ENCODE measurements at places on chromosomes 6 and 20.

GRCh38 chr6:7148100-7148822 lies 40.5 kb downstream of the RREB1 start:
- DNase-seq, result no peak

- DNase-seq, result no peak
Observed at GRCh38 chr6:69735027-69735426, 61.8 kb downstream of the LMBRD1 start.

GRCh38 chr6:33202799-33203198 lies 1.7 kb upstream of the HSD17B8 start:
- DNase-seq, result no peak

- DNase-seq, result no peak
Observed at GRCh38 chr20:23002276-23002675, 32.8 kb upstream of the SSTR4 start.

DNA sequence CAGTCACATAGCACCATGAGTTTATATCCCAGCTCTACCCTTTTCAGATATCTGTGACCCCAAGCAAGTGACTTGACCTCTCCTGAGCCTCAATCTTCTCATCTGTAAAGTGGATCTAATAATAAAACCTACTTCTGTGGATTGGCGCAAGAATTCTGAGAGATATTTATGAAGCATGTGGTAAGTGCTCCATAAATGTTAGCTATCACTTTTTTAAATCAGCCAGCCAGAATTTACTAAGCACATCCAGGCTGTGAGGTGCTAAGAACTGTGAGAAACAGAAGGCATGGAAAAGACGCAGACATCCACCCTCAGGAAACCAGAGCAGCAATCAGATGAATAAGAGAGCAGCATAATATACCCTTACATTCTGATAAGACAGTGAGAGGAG lies 862 bp downstream of the C20orf96 start:
- no peak for DNase-seq

- DNase-seq, result no peak
Observed at GRCh38 chr6:142507065-142507464, 205.3 kb downstream of the ADGRG6 start.

GRCh38 chr6:38782616-38783015 lies 67.5 kb downstream of the DNAH8 start:
- no peak for DNase-seq

- DNase-seq, result no peak
Observed at GRCh38 chr6:84093441-84094435, 60.2 kb downstream of the MRAP2 start.

DNA sequence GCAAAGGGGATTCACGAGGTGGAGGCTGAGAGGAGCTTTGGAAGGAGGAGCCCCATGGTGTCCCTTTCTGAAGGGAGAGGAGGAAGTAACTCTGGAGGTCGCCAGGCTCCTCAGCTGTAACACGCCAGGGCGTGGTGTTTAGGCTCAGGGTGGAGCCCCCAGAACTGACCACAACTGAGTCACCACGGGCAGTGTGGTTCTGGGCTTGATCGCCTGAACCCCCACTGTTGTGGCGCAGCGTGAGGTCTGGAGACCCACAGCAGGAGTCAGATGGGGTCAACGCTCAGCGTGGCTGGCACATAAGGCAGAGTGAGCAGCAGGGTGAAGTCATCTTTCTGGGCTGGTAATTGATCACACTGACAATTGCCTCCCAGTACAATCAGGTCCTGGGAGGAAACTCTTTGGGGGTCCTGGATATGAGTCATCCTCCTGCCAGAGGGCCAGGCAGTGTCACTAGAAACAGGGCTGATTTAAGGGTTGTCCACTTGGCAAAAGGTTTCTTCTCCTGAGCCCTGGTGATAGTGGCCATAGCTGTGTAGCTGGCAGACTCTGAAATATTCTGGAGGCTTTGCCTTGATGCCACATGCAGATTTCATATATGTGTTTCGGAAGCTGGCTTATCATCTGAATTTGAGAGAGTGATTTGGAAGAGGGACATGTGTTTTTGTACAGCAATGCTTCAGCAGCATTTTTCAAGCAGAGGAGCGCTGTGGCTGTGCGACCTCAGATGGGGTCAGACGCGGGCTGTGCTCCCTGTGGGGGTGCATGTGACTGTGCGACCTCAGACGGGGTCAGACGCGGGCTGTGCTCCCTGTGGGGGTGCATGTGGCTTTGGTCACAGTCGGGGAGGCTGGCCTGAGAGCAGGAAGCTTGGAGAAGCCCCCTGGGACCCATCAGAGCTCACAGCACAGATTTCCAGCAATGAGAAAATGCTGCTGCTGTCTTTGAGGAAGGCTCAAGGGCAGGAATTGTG lies 50.0 kb downstream of the SYNJ2 start:
- DNase-seq, result peak; percentile 64

DNA sequence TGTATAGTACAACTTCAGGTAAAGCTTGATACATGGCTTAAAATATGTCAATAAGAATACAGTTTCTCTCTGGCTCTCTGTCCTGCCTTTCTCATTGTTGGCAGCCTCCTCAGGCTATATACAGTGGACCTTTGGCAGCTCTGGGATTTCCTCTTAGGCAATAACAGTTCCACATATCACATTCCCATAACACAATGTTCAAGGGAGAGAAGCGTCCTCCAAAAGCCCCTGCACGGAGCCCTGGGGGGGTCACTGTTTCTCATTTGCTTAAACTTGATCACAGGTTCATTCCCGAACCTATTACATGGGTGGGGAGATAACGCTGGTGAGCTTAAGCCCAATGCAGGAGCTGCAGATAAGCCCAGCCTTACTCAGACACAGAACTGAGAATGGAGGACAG lies 4.4 kb upstream of the FLRT3 start:
- DNase-seq, result no peak

DNA sequence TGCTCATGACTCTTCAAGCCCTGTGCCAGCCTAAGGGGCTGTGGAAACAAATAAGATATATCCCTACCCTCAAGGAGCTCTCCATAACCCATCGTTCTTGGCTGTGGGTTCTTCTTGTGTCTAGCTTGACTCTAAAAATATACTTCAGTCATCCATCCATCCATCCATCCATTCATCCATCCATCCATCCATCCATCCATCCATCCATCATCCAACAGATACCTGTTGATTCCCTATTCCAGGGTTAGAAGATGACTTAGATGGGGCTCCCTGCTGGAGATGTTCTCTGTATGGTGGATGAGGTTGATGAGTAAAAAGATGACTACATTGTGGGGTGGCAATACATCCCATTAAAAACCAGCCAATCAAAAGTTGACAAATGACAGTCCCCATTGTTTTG lies 23.5 kb downstream of the HCK start:
- DNase-seq, result no peak

GRCh38 chr6:49423817-49424216 lies 39.2 kb downstream of the MMUT start:
- DNase-seq, result no peak

DNA sequence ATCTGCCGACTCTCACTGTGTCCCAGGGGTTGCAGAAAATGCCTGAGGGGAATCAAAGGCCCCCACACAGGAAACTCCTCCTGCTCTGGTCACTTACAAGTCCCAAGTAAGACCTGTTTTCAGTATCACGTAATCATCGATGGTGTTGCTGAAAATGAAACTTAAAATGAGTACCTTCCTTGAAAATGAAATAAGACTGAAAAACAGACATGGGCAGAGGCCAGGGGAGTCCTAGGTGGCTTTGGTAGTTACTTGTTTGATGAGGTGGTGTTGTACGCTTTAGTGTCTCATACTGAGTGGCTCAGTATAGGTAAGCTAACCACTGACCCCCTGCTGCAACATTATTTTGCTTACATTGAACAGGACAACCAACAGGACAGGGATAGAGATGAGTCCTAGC lies 43.0 kb upstream of the SYNCRIP start:
- no peak for DNase-seq

- peak; percentile 83 for DNase-seq
Observed at GRCh38 chr6:7261032-7261841, 51.8 kb downstream of the SSR1 start.

DNA sequence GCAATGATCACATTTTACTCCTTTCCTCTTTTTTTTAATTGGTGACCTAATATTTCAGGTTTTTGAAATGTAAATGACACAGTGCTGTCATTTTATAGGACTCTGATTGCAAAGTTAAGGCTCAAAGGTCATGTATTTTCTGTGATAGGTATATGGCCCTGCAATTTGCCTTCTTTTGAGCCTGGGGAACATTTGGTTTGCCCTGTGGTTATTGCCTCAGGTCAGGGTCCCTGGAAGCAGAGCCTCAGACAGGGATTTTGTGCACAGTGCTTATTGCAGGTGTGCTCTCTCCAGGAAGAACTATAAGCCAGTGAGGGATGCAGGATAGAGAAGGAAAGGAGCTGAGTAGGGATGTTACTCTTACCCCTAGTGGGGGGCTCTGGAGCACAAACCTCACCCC lies 229.3 kb upstream of the ECI2 start:
- DNase-seq, result no peak

DNA sequence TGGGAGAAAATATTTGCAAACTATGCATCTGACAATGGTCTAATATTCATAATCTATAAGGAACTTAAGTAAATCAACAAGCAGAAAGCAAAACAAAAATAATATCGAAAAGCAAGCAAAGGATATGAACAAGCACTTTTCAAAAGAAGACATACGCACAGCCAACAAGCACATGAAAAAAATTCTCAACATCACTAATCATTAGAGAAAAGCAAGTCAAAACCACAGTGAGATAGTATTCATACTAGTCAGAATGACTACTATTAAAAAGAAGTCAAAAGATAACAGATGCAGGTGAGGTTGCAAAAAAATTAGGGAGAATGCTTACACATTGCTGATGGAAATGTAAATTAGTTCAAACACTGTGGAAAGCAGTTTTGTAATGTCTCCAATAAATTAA lies 410.2 kb downstream of the MMUT start:
- no peak for DNase-seq

DNA sequence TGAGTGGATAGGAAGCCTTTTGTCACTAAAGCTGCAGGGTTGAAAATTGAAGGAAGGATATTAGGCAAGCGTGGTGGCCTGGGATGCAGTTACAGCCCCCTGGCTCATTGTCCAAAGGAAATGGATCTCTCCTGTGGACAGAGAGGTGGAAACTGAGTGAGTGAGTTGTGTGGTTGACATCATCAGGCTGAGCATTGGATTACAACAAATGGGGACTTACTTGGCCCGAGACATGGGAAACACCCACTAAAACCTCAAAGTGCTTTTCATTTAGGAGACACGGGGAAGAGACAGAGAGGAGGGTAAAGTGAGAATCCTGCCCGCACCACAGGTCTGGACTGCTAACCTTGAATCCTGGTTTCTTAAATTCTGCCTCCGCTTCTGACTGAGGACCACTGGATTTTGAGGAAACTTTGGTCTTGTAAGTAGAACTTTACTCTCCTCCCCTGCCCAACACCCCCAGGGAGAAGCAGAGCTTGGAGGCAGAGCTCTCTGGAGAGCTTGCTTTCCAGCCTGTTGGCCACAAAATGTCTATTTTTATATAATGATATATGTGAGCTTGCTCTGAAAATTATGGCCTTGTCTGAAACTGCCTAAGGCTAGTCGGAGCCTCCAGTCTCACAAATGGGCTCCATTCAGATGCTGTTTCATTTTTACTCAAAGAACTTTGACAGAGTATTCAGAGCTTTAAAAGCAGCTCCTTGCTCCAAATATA lies at the start of gene PKIG:
PKIG (plus strand) TSS at position 269 of the 715 bp plus-strand sequence. CDS start 31,978 bp downstream, outside the sequence.
- DNase-seq, result no peak

DNA sequence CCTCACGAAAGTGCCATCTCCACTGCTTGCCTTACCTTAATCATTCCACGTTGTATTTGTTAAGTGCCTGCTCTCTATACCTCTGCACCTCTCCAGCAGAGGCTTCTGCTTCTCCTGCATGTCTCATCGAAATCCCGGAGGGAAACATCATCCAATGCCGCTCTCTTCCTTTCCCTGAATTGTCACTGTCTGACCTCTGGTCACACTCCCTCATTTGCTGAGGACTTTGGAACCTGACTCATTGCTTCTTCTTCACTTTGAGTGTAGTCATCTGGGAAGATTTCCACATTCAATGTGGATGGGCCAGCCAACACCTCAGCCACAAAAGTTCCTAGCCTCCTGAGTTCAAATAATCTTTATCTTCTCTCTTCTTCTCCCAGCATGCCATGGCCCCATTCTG lies 78.9 kb upstream of the BEND6 start:
- DNase-seq, result peak; percentile 44

- DNase-seq, result no peak
Observed at GRCh38 chr6:15880262-15880973, 217.6 kb upstream of the DTNBP1 start.

DNA sequence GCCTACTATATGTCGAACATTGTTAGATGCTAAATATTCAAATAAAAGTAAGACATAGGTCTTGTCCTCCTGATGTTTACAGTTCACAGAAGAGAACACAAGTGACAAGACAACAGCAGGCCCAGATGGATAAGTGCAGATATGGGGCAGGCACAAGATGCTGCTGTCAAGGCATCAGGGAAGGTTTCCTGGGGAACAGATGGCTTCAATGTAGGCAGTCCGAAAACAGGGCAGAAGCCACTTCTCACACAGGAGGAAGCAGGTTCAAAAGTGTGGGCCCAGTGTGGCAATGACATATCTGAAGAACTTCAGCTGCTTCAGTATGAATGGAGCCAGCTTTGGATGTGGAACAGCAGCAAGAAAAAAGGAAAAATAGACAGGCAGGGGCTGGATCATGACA lies 32.5 kb downstream of the HLA-DPB1 start:
- DNase-seq, result no peak

GRCh38 chr6:162973151-162973872 lies 245.5 kb downstream of the PACRG start:
- DNase-seq, result no peak

DNA sequence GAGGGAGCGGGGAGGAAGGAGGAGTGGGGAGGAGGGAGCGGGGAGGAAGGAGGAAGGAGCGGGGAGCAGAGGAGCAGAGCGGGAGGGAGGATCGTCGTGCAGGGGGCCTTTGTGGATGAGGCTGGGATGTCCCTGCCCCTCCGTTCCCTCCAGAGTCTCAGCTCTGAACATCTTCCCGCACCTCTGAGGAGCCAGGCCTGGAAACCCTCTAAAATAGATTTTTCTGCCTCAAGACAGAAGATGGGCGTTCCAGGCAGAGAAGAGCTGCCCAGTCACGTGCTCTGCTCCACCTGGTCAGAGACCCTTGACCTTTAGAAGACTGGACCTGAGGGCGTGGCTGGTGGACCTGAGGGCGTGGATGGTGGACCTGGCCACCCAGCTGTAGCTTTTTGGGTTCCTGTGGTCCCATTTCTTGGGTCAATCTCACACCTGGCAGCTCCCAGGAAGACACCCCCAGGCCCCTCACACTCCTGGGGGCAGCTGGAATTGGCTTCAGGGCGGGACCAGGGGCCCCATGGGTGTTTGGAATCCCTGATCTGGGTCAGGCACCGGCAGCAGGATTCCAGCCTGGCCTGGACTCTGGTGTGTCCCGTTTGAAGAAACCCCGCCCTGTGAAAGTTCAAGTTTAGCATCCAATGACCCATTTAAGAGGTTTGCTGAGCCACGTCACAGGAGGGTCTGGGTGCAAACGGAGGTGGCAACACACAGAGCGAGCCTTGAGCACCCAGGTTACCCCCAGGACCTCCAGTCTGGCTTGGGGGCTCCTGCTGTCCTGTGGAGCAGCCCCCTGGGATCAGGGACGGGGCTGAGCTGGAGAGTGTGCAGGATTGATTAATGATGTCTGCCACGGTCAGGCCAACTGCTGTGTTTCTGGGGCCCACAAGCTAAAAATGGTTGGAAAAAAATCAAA lies 96.9 kb upstream of the BHLHE23 start:
- DNase-seq, result no peak
